NCI-H2171 treated with DMSO at 0.1 percent for 48 hours (cell line): ENCODE measurements at places on chromosomes 6 and 20.

GRCh38 chr6:14861491-14861943 lies 384.4 kb upstream of the JARID2 start:
- no peak for DNase-seq

DNA sequence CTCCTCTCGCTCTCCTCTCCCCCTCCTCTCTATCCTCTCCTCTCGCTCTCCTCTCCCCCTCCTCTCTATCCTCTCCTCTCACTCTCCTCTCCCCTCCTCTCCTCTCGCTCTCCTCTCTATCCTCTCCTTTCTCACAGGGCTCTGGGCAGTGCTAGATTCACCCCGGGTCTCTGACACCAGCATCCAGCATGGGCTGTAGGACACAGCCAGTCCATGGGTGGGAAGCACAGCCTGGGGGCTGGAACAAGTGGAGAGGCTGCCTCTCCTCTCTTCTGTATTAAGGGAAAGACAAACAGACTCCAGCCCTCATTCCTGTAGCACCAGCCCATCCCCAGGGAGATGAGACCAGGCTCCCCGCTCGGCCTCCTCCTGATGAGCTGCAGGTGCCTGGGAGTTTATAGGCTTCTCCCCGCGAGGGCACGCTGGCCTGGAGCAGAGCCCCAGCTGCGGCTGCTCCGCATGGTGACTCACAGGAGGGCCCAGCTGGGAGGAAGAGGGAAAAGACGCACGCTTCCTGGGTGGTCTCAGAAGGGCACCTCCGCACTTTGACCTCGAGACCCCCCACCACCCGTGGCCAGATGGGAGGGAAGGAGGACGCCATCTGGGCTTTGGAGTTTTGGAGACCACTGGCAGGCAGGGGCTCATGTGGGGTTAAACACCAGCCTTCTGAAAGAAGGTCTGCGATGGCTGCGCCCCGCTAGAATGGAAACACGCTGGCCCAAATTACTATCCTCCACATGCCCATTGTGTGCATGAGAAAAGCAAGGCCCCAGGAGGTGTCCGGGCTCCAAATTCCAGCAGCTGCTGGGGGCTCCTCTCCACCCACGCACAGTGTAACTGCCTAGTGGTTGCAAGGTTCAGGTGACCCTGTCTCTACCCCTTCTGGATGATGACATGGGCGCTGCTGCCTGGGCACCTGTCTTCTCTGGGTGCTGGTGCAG lies 68.0 kb downstream of the BMP7 start:
- DNase-seq = no peak

- DNase-seq = no peak
These were observed 734 bp downstream of the TPBG start for GRCh38 chr6:82364087-82365015.

- DNase-seq = no peak
These were observed 19.4 kb upstream of the TRERF1 start for GRCh38 chr6:42471142-42471541.
